ENCODE measurements at places on chromosomes 11 and 22.

- DNase-seq, result no peak
Observed at GRCh38 chr11:1807264-1807995, 27.4 kb upstream of the SYT8 start.

GRCh38 chr11:73894725-73895335, 18.0 kb downstream of the PAAF1 start:
- no peak for DNase-seq

- no peak for DNase-seq
Observed at GRCh38 chr22:50123119-50123518, 33.3 kb downstream of the MOV10L1 start.

GRCh38 chr11:107733518-107733917, 21.7 kb upstream of the SLN start:
- DNase-seq, result no peak

DNA sequence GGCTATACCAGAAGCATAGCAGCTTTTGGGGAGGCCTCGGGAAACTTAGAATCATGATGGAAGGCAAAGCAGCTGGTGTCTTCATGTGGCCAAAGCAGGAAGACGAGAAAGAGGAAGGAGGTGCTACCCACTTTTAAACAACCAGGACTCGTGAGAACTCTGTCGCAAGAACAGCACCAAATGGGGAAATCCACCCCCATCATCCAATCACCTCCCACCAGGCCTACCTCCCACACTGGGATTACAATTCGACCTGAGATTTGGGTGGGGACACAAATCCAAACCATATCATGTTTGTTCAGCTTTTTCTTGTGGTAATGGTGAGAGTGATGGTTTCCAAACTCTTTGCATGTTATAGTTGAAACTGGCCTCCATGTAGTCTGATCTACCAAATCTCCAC, 32.5 kb upstream of the OR10D3 start:
- no peak for DNase-seq

GRCh38 chr22:50169774-50170341, 673 bp upstream of the PANX2 start:
- DNase-seq, result no peak

DNA sequence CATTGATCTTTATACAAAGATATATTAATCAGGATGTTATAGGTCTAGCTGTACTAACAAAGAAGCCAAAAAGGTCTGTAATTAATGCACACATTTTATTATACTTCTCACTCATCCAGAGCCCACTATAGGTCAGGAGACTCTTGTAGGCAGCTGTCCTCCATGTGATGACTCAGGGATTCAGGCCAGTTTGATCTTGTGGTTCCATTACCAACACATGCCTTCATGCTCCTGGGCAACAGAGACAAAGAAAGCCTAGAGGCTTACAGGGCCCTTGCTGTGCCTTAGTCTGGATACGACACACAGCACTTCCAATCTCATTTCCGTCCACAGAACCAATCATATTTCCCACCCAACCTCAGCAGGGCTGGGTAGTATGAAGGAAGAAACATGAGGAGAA, 150.3 kb upstream of the NCAM1 start:
- no peak for DNase-seq

GRCh38 chr11:103499710-103500340, 390.6 kb downstream of the DYNC2H1 start:
- no peak for DNase-seq

DNA sequence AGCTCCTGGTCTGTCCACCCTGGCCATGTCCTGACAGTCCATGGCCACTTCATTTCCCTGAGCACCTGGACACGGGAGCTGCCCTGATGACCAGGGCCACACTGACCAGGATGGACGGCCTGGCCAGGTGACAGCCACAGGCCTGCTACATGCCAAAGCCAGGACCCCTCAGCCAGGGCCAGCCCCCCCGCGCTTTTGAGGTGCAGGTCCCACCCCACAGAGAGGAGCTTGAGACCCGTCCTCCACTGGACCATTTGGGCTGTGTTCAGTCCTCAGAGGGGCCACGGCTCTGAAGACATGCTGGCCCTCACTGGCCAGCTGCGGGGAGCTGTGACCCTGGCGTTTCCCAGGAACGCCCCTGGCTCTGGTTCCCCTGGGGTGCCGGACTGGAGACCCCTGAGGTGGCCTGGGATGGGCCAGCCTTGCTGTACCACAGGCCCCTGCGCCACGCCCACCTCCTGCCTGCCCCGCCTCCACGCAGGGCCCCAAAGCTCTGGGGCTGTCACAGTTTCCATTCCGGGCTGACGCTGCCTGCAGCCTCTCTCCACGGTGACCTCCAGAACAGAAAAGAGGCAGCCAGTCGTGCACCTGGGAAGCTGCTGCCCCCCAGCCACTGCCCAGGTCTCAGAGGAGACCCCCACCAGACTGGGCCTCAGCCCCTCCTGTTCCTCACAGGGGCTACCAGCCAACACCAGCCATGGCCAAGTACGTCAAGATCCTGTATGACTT, 18.2 kb downstream of the EPS8L2 start:
- DNase-seq, result no peak

DNA sequence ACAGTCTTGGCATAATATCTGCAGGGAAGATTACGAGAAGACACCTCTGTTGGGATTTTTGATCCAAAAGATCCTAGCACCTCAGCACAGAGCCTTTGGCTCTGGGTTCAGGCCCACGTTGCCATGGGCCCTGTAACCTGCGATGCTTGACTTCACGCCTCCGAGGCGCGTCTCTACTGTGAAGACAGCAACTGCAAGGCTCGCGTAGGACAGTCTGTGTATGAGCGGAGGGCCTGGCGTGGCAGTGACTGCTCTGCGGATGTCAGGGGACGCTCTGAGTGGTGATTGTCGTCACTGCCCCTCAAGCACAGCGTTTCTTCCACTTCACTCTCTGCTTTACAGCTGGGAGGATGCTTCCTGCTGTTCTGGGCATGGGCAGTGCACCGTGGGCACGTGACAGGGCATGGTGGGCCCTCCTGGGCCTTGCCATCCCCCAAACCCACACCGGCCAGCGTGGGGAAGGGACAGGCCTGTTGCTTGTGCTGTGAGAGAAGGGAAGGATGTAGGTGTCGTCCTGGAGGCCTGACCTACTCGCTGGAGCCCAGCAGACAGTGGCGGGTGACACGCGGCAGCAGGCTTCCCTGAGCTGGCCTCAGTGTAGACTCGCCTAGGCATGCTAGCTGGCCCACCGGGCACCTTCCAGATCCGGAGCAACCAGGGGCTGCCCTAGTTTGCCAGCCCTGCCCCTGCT, 26.5 kb downstream of the GLB1L2 start:
- no peak for DNase-seq

GRCh38 chr11:64053699-64054098, 18.0 kb downstream of the FLRT1 start:
- peak; percentile 41 for DNase-seq

DNA sequence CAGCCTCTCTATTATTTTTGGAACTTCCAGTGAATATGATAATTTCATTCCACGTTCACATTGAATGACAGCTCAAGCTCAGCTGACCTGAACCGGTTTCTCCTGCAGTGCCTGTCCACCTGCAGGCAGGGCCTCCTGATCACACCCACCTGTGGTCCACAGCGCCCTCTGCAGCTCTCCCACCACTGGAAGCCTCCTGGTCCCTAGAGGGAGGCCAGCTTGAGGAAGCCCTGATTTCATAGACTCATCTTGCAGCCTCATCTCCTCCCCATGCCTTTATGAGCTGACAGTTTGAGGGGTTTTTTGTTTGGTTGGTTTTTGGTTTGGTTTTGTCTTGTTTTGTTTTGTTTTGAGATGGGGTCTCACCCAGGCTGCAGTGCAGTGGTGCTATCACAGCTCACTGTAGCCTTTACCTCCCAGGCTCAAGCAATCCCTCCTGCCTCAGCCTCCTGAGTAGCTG, 29.9 kb upstream of the MALAT1 start:
- peak; percentile 66 for DNase-seq

DNA sequence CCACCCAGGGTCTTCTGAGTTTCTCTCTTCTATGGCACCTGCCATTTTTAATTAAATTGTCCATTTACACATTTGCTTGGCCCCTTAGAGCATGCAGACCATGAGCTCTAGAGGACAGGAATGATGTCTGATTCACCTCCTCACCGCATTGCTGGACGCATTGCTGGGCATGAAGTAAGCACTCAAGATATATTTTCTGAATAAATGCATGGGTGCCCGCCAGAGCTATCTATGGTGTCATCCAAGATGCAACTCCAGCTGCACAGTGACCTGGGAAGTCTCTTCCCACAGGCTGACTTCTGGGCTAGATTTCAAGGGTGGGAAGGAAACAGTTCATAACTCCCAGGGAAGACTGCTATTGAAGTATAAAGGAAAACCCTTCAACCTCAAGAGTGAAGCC, 66.6 kb upstream of the ASPHD2 start:
- DNase-seq, result no peak

DNA sequence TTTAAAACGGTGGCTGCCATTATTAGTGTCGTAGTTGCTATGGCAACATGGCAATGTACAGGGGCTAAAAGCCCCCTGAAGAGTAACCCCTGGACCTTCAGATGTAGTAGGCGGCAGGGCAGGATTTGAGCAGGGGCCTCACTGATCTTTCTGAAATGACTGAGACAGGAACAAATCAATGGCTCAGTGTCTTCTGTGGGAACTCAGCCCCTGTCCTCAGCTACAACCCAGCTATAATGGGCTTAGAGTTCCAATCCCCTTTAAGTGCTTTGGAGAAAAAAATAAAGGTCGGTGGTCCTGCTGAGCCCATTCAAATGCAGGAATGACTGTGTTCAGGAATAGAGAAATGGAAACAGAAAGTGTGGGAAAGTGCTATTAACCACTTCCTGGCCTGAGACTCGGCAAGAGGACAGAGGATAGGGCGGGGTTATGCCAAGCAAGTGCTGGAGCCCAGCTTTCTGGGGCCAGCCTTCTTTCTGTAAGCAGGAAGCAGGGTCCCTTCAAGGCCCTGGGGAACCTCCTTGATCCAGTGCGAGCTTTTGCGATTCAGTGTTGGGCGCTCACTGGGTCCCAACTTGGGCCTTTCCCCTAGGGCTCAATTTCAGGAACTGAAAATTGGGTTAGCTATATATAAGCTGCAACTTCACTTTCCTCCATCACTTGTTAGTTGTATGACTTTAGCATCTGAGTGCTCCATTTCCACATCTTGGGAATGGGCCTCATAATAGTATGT, 6.1 kb upstream of the CD82 start:
- no peak for DNase-seq

DNA sequence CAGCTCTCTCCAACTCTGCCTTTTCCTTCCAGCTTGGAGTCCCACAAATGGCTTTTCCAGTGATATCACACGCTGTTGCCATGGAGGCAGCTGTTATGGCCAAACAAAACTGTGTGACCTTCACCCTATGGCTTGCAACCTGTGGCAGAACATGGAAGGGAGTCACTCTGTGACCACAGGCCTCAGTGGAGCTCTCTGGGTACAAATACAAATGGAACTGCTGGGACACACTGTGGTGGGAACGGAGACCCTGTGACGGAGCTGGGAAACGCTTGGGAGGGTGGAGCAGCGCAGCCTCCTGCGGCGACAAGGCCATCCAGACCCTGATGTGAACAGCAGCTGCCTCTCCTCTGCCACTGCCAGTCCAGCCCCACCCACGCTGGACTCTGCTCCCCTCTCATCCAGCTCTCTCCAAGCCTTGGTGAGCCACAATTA, 162.5 kb downstream of the ETS1 start:
- DNase-seq, result peak; percentile 58

DNA sequence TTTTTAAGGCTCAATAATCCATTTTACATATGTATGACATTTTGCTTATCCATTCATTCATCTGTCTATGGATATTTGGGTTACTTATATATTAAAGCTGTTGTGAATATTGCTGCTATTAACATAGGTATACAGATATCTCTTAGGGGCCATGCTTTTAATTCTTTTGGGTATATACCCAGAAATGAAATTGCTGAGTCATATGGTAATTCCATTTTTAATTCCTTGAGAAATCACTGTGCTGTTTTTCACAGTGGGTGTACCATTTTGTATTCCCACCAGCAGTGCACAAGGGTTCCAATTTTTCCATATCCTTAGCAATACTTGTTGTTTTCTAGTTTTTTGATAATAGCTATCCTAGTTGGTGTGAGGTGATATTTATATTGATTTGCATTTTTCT, 19.0 kb downstream of the PRMT3 start:
- DNase-seq, result no peak

GRCh38 chr11:75233754-75234172, 6.8 kb upstream of the TPBGL start:
- peak; percentile 76 for DNase-seq

GRCh38 chr11:119371778-119372182, 9.7 kb downstream of the USP2 start:
- DNase-seq, result no peak

- DNase-seq, result peak; percentile 64
Observed at GRCh38 chr11:122850076-122850631, 11.9 kb downstream of the CRTAM start.

All from choroid plexus epithelial cell (primary cell).